Endothelial cell (in vitro differentiated cells): ENCODE measurements at places on chromosomes 1 and 21. TPM values are rescaled to one million over a fixed set of nuclear protein-coding genes. Genes with fewer than 3 reads are reported as not detected.

GRCh38 chr21:29217818-29218291 is 80.9 kb upstream of the BACH1 start:
- DNase-seq = no peak

DNA sequence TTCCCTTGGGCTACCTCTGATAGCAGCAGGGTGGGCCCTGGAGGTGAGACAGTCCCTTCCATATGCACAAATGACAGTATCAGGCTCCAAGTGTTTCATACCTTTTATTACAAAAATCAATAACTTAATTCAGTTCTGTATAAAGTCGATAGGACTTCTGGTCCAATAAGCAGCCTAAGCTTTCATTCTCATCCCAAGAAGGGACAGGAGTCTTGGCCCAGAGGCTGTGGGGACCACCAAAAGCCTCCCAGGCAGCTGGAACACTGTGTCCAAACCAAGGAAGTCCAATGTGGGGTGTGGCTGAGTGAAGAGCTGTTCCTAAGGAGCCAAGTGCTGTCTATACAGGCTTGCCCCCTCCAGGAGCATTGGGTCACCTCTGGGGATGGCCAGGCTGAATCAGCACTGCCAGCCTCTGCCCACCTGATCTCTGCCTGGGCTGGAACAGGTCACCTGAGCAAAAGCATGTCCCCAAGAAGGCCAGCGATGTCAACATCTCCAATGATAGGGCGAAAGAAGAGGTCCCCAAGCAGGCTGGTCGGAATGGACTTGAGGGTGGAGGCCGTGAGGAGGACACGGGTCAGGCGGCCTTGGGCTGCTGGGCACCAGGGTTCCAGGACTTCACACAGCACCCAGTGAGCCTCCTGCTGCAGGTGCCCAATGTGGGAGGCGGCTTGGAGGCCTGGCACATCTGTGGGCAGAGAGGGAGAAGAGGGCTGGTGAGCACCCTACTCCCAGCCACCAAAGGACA is 2.2 kb downstream of the NR0B2 start:
- DNase-seq = no peak

DNA sequence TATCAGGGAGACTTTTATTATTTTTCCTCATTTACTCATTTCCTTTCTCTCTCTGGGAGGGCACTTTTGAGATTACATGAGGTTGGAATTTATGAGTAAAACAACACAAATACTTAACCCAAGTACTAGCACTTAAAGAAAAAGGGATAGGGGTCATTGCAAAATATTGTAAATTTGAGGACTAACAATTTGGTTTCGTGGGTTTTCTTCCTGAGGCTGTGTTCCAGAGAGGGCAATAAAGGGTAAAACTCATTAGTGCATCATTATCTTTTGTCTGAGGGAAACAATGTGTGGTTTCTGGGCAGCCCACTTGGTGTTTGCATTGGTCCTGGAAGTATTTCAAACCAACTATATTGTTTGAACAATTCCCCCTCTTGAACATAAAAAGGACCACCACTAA is 96.5 kb downstream of the GREM2 start:
- DNase-seq = no peak

GRCh38 chr21:39108291-39109162 is 74.7 kb downstream of the PSMG1 start:
- no peak for DNase-seq

GRCh38 chr1:84615790-84616189 is 41.5 kb upstream of the CTBS start:
- no peak for DNase-seq

- no peak for DNase-seq
Measured at GRCh38 chr1:2894381-2895041, 93.0 kb upstream of the TTC34 start.

GRCh38 chr1:81410351-81410750 is 390.4 kb upstream of the ADGRL2 start:
- no peak for DNase-seq

ADORA3 gene
- 0.13 TPM for total RNA-seq

DDR2 gene
- total RNA-seq = 0.33 TPM

FALEC gene
- total RNA-seq = 1.2 TPM
